NCI-H1694 treated with DMSO at 0.1 percent for 48 hours (cell line): ENCODE measurements at places on chromosomes 2 and 18.

GRCh38 chr2:219571311-219572236 is at the start of gene OBSL1:
TSS of gene OBSL1 (minus strand) at chr2:219571539. CDS start at chr2:219571232, 307 bp downstream.
- peak; percentile 55 for DNase-seq

- no peak for DNase-seq
Measured at GRCh38 chr2:238689331-238689730, 158.6 kb upstream of the TWIST2 start.

DNA sequence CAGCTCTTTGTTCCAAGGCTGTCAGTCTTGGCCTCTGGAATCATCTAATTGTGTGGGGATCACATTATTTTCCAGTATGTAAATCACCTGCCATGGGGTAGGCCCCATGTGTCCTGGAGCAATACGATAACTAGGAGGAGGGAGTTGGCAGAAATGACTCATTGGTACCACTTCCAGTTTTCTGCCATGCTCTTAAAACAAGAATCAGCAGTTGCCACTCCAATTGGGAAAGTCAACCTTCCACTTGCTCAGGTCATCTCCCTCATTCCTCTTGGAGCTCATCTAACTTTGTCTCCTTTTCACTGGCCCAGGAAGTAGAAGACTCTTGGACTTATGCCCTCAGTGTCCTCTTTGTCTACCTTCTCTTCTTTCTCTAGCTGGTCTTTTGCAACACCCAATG is 487.0 kb downstream of the SLC4A3 start:
- DNase-seq, result no peak

DNA sequence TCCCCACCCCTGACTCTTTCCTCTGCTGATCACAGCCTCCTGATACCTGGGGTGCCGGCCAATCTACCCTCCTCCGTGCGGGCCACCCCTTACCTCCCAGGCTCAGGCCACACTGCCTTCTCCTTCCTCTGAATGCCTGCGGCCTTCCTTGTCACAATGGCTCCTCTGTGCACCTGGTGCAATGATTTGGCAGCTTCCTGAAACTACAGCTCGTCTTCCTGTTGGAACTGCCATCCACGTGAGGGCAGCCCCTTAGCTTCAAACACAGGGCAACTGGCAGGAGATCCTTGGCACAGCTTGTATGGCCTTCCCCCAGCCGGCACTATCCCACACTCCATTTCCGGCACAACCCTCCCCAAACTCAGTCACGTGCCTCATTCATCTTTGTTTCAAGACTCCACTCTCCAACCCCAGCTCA is 69.0 kb downstream of the STPG4 start:
- no peak for DNase-seq

GRCh38 chr18:58990720-58991119 is 126.0 kb downstream of the ZNF532 start:
- no peak for DNase-seq

DNA sequence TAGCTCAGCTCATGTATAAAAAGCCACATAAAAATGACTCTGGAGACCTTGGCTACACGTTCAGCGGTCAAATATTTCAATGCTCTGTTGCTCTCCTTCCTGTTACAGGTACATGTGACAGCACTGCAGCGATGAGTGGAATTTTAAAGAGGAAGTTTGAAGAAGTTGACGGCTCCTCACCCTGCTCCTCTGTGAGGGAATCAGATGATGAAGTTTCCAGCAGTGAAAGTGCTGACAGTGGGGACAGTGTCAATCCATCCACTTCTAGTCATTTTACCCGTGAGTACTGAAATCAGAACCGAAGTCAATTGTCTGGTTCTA is 125.4 kb downstream of the CSRNP3 start:
- DNase-seq, result no peak

DNA sequence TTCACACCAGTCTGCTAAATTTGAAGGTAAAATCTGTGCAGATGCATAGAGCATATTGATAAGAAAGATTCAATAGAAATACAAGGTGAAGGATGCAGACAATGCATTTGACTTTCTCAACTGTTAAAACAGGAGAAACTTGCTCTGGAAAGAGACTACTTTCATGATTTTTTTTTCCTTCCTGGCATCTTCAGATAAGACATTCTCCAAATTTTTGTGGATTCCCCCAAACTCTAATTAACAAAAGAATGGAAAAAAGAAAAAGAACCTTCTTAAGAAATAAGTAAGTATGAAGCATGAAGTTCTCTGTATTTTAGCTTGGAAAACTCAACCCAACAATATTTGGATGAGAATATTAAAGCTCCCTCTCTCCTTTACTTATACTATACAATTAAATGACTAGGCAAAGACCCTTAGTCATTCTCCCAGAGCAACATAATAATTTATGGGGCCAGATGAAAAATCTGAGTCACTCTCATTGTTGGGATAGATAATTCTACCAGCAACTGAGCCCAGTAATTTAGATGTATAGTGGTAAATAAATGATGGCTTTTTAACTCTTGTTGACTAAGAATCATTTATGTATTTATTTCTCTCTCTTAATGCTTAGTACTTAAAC is 298.7 kb upstream of the COL3A1 start:
- no peak for DNase-seq

DNA sequence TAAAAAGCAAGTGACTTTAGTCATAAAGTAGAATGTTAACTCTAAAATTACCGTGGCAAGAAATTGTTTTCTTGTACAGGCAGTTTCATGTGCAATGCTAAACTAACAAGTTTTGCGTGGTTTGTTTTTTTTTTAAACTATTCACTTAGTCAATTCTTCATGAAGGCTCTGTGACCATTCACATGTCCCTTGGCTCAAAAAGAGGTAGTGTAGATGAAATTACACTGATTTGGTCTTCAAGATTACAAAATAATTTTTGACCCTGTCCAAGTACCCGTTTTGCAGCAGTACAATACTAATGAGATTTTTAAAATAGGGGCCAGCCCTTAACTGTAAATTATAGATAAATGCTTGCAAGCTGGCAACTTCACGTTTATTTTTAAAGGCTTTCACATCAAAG is 1.3 kb downstream of the TMEM131 start:
- no peak for DNase-seq

DNA sequence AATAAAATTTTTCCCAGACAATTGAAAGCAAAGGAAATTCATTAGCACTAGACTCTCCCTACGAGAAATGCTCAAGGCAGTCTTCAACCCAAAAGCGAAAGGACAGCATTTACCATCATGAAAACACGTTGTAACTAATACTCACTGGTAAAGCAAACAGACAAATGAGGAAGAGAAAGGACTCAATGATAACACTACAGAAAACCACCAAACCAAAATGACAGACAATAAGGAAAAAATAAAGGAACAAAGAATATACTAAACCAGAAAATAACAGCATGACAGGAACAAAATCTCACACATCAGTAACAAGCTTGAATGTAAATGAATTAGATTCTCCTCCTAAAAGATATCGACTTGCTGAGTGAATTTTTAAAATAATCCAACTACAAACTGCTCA is 190.7 kb downstream of the NOL4 start:
- no peak for DNase-seq

- DNase-seq, result no peak
Measured at GRCh38 chr2:43906448-43907109, 67.8 kb downstream of the ABCG8 start.

- DNase-seq, result no peak
Measured at GRCh38 chr2:186962085-186962747, 113.2 kb upstream of the ZSWIM2 start.

DNA sequence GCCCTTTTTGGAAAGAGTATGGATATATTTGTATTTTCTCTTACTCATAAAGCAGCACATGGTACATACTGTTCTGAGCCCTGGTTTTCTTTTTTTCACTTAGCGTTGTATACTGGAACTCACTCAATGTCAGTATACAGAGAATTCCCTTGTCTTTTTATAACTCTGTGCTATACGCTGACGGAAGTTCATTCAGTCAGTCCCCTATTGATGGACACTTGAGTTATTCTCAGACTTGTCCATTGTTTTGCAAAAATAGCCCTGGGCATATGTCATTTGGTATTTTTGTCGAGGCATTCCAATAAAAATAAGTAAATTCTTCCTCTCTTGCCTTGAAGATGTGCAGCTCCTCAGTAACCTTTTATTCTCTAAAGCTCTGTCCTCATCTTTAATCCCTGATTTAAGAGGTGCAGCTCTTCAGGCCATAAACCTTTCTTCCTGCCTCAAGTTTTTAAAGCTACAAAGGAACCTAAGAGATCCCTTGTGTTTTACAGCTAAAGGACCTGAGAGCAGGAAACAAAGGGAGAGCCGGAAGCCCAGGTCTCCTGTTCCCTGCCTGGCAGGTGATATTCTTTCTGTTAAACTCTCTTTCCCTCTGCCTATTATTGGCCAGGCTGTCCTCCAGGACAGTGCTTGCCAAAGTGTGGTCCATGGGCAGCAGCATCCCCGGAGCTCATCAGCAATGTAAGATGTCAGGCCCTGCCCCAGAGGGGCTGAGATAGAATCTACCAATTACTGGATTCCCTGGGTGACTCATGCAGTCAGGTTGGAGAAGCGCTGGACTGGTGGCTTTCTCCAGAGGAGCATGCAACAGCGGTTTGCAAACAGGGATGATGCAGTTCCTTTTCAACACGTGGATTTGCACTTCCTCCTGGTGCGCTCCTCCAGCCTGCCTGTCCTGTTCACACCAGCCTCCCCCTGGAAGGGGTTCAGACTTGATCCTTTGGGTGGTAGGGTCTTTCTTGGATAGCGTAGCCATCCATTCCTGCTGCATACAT is 158.0 kb downstream of the NEDD4L start:
- no peak for DNase-seq

DNA sequence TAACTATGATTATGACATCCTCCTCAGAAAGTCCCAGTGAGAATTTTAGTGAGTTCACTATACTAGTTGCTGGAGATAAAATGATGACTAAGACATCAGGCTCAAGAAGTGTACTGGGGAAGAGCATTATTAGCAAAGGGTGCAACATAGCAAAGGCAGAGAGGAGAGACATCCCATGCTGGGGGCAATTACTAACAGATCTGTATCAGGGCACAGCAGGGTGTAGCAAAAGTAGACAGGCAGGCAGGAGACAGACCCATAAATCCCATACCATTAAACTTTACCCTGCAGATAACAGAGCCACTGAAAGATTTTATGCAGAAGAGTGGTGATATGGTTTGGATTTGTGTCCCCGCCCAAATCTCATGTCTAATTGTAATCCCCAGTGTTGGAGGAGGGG is 161.7 kb downstream of the SP3 start:
- DNase-seq, result no peak

GRCh38 chr2:41321351-41321750 is 726.5 kb upstream of the PKDCC start:
- no peak for DNase-seq

- no peak for DNase-seq
Measured at GRCh38 chr2:159497256-159497655, 119.1 kb downstream of the BAZ2B start.

DNA sequence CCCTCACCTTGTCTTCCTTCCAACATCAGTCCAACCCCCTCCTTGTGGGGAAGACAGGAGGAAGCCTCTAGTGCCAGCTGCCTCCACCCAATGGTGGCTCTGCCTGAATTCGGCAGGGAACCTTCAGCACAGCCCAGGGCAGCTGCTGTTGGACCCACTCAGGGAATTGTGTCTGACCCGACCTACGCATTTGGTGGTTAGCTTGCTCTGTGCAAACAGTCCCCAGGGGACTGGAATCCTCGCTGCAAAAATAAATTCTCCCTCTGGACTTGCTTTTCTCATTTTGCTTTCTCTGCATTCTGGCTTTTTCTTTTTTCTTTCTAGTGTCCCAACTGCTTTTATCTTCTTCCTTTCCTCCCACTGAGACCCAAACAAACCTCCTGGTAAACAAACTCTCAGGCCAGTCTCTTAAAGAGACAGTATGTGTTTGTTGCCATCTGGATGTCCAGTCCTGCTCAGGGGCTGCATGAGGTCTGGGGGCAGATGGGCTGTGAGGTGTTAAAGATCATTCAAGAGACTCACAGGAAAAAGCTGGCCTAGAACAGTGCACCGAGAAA is 137.7 kb upstream of the HAAO start:
- DNase-seq, result no peak

DNA sequence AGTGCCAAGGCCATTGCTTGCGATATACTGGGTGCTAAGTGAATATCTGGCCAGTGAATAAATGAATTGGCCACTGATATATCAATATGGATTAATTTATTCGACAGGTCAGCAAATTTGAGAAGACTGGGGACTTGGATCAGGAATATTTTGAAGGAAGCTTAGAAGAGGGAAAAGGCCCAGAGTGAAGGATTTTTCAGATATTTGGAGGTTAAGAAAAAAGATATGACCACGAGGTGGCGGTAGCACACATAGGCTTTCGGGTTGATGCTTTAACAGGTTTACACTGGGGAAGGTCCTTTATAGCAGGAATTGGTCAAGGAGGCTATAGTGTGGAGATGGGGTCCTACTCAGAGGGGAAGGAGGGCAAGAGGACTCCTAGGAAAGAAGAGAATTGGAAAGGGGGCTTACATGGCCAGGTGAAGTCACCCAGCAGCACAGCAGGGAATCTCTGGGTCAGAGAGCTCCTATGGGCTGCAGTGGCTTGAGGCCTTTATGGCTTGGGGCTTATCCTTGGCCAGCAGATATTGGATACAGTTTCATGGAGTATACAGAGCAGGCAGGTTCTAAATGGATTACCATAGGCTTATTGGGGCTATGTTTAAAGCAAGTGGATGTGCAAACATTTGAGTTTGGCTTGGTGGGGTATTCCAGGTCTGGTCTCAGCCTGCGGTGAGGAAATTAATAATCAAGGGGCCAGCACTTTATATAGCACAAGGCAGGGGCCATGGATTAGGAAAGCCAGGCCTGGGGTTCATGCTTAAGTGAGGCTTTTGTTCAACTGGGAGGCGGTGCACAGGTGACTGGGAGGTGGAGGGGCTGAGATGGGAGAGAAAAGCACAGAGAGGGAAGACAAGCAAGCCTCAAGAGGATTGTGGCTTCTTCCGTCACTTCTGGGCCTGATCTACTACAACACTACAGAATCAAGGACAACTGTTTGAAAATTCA is 9.7 kb downstream of the IL1RN start:
- DNase-seq, result peak; percentile 10

GRCh38 chr2:33486544-33486943 is 10.1 kb downstream of the RASGRP3 start:
- DNase-seq, result no peak
